Lower leg skin (tissue), 4 donors: ENCODE measurements at places on chromosomes 4 and X. TPM values are rescaled to one million over a fixed set of nuclear protein-coding genes. Genes with fewer than 3 reads are reported as not detected.

DNA sequence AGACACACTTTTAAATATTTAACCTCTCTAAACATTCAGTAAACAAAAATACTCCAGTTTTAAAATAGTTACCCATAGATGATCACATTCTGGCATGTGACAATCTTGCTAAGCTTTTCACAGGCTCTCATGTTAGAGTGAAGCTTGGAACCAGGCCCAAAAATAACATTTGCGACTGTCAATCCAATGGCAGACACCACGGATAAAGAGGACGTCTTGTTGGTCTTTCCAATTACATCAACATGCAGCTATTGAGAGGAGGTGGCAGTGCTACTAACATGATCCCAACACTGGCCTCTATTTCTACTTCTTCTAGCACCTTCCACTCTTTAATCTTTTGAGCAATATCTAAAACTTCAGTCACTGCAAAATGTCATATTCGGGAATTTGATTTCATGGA, 970.8 kb upstream of the TENM3 start:
- no peak for DNase-seq

- no peak for DNase-seq
Measured at GRCh38 chr4:155629183-155629825, 37.3 kb upstream of the GUCY1A1 start.

DNA sequence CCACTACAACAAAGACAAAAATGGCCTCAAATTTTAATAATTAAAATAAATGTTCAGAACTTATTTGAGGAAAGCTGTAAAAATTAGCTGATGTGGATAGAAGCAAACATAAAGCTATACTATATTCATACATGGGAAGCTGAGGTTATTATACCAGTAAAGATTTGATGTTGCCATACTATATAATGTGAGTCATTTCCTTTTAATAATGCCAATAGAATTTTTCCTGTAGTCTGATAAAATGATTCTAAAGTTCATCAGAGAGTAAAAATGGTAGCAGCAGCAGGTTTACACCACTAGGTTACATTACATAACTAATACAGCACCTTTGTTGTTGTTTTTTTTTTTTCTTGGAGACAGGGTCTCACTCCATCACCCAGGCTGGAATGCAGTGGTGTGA, 45.5 kb upstream of the CYP2U1 start:
- DNase-seq = no peak

The HS6ST2 gene
- not detected for total RNA-seq

DNA sequence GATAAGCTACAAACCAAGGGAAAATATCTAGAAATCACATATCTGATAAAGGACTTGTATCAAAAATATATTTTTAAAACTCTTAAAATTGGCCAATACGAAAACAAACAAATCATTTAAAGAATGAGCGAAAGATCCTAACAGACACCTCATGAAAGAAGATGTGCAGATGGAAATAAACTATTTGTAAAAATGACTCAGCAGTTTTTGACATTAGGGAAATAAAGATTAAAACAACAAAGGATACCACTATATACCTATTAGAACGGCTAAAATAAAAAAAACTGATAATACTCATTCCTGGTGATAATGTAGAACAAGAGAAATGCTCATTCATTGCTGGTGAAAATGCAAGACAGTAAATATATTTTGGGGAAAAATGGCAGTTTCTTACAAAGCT, 506.4 kb downstream of the KLHL4 start:
- DNase-seq = no peak

GRCh38 chrX:24542756-24543155, 77.7 kb downstream of the PDK3 start:
- DNase-seq = no peak

GRCh38 chr4:2395584-2395983, 22.9 kb downstream of the ZFYVE28 start:
- no peak for DNase-seq

DNA sequence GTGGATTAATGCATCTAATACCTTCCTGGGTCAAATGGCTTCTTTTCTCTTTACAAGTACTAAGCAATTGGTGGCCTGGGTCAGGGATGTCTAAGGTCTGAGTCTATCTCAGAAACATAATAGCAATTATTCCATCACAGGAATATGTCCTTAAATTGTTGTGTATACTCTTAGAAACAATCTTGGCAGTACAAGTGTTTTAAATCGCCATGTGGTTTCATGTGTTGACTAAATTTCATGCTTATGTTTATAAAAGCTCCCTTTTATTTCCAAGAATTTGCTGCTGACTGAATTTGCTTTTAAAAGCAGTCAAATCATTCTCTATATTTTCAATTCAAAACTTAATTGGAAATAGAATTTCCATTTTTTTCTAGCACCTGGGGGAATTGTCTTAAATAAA, 125.3 kb upstream of the PACRGL start:
- no peak for DNase-seq

- DNase-seq = no peak
Measured at GRCh38 chrX:129534816-129535578, 5.1 kb upstream of the OCRL start.

DNA sequence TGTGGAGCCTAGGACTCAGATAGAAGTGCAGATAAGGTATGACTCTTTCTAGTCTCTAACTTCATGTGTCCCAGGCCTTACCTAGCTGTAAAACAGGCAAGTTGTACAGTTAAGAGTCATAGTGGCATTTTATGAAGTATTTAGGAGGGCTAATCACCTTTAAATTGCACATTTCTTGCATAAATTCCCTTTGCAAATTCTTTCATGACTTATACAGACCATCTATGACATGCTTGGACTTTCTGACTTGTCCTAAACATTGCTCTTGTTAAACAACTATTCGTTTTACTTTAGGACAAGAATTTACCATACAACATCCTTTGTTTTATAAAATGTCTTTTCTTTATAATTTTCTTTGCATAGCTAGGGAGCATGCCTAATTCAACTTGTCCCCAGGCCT, 7.8 kb upstream of the RRAGB start:
- DNase-seq = no peak

DNA sequence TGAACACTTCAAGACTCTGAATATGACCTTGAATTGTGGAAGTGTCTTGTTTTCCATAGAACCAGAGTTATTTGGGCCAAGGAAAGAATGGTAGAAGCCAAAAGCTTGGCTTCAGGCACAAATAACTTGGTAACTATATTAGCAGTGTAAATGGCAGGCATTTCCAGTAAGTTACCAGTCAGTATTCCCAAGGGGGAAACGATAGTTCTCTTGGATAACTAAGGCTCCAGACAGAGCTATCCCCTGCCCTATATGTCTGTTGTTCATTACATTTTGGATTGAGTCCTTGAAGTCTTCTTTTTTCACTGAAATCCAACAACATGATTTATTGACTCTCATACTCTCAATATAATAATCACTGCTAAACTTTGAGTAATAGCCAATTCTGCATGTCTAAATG, 364.1 kb downstream of the MAGEB5 start:
- no peak for DNase-seq

- DNase-seq = no peak
Measured at GRCh38 chr4:1564535-1565375, 119.4 kb downstream of the FAM53A start.

DNA sequence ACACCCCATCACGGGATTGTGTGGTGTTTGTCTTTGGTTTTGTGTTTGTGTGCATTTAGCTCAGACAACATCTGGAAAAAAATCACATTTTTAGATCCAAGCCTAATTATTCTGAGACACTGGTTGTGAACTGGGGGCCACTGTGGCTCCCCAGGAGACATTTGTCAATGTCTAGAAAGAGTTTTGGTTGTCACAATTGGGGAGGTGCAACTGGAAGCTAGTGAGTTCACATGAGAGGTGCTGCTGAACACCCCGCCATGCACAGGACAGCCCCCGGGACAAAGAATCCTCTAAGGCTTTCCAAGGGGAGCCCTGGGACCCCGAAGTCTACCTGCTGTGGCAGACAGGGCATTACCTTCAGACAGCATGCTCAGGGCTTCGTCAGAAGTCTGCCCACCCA, 26.5 kb downstream of the GPR143 start:
- no peak for DNase-seq

GRCh38 chrX:65035446-65035770, 59.2 kb upstream of the ZC4H2 start:
- DNase-seq = no peak
